ENCODE measurements at places on chromosomes 7 and 10.

GRCh38 chr10:21509341-21510240 is 15.9 kb downstream of the SKIDA1 start:
- DNase-seq = no peak

GRCh38 chr7:120991161-120991560 is 2.6 kb downstream of the CPED1 start:
- DNase-seq = no peak

DNA sequence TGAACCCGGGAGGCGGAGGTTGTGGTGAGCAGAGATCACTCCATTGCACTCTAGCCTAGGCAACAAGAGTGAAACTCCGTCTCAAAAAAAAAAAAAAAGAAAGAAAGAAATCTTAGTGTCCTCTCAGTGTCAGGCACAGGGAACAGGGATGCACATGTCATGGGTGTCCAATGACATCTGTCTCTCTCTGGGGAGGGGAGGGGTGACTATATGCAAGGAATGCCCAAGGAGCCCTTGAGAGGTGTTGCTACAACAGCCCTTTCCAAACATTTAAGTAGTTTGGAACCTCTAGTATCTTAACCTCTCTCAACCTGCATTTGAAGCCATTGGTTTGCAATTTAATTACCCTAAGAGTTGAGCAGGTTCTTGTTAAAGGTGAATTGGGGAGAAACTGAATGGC is 28.9 kb downstream of the PDLIM1 start:
- DNase-seq = no peak

DNA sequence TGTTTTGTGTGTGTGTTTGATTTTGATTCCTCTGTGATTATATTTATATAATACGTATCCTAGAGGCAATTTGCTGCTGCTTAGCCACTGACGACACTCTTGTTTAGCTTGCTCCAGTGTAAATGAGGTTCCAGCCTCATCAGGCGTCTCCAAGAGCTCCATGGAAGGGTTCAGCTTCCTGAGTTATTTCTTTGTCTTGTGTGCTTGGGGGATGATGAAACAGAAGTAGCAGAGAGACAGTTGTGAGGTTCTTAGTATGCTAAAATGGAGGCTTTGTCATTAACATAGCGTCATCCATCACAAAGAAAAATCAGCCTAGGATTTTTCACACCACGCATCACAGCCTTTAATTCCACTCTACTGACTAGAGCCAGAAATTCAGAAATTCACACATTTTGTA is 85.1 kb downstream of the KLF6 start:
- DNase-seq = peak; percentile 13

DNA sequence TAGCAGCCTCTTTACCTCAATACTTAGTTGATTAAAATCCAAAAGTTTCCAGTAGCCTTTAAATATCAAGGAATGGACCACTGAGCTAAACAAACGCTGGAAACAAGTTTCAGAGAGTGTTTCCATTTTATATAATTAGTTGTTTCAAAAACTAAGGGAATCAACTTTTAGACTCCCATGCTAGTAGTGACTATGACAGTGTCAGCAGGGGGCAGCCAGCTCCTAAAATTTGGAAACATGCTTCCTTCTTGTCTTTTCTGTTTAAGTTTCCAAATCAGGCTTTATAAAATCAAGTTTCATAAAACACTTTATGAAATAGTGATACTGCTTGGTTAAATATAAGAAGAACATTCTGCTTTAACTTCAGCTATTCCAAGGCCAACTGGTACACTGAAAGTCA is 138.2 kb upstream of the TMEM229A start:
- DNase-seq = peak; percentile 25

GRCh38 chr10:43692051-43692825 is 43.6 kb upstream of the ZNF32 start:
- DNase-seq = peak; percentile 94

DNA sequence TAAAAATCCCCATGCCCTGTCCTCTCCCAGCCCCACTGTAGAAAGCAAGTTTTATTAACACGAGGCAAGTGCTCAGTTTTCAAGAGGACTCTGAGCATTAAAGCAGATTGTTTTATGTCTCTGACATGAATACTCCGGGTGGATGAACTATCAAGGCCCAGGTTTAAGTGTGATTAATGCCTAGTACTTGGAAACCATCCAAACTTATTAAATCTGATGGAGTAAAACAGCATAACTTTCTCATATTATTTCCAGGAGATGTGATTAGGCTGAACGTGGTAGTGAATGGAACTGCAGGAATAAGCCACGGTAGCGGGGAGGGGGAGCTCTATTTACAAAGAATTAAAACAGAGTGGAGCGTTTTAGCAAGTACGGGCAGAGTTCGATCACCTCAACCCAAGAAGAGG is 144.2 kb upstream of the RNF32 start:
- no peak for DNase-seq

- no peak for DNase-seq
Measured at GRCh38 chr7:75982306-75983064, 11.9 kb downstream of the TMEM120A start.
